SJCRH30 (cell line): ENCODE measurements at places on chromosomes 7 and 10.
A peak's percentile ranks its signal among the peaks of the same experiment; 100 is the strongest.

- no peak for DNase-seq
Measured at GRCh38 chr7:7761974-7762779, 43.8 kb upstream of the RPA3 start.

DNA sequence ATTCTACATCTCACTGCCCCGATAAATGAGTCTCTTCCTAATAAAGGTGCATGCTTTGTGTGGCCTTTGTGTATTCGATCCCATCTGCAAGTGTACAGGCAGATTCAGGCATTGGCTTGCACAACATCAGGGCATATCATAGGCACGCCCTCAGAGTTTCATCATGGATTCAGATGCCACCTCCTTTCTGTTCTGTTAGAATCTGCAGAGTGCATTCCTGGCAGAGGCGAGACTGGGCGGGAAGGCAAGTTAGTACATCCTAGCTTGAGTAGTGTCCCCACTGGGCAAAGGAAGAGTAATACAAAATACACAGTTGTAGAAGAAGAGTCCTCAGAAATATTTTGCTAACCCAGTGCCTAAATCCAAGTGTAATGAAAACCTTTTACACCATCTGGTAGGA lies 346.5 kb upstream of the GALNT17 start:
- DNase-seq: no peak

DNA sequence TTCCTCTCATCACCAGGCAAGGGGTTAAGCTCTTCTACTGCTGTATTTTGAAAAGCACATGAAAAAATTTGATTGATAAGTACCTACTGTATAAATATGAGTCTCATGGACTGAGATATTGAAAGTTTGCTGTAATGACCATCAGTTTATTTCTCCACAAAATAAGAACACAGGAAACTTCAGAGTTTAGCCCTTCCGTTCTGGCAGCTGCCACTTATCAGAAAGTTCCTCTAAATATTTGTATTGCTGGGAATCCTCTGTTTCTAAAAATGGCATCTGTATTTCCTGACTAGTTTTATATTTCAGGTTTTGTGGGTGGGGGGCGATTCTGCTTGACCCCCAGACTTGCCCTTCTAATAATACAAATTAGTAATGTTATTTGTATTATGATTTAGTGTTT lies 92.0 kb downstream of the LYZL2 start:
- no peak for DNase-seq

DNA sequence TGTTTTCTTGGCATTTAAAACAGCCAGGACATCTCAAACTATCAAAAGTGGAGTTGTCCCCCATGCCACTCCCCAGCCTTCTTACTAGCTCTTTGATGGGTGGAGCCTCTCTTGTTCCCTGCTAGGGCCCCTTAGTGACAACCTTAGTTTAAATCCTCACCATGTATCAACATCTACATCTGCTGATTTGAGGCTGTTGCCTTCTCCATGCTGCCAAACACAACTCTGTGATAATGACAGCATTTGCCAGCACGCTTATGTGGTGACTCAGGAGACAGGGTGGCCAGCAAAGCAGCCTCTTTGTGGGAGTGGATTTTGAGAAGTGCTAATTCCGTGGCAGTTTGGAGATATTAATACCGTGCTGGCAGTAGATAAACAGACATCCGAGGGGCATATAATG lies 145.4 kb downstream of the LRRC4 start:
- peak; percentile 43 for DNase-seq

GRCh38 chr10:104330168-104331110 lies 7.8 kb downstream of the ITPRIP start:
- DNase-seq: no peak

DNA sequence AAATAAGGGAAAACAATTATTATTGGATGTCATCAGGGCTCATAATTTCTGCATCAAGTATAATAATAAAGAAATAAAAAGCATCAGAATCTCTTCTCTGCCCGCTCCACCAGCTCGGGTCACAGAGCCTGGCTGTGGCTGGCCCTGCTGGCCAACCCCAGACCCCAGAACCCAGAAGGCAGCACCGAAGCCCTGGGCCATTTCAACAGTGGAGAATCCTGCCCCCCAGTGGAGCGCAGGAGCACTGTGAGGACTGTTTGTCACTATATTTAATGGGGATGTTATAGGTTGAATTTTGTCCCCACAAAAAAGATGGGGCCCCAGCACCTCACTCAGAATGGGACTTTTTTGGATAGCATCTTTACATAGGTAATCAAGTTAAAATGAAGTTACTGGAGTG lies 27.3 kb downstream of the DENND11 start:
- no peak for DNase-seq

GRCh38 chr7:102859084-102859798 lies 53.6 kb upstream of the LRRC17 start:
- no peak for DNase-seq

DNA sequence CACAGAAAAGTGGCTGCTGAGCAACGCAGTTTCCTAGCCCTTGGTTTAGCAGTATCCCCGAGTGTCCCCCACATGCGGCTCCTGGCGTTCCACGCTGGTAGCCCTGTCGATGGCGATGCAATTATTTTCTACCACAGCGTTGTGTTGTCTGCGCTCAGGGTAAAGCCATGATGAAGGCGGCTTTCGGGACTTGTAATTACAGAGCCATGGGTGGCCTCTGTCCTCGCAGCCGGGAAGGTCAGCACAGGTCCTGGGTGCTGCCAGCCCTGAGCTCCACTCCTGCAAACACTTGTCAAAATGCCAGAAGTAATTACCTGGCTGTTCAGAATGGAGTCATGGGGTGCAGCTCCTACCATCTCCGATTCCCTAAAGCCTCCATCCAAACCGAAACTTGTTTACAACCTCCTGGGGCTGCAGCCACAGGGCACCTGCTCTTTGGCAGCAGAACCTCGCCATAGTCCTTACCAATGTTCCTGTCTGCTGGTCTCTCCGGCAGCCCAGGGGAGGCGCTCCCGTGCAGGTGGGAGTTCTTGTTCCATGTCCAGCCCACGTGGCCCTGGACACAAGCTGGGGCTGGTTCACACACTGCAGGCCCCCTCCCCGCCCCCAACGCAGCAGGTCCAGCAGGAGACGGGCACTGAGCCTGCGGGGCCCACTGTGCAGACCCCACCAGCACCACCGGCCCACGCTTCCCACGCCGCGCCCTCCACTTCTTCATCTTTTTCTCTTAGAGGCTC lies 512.6 kb downstream of the PTPRN2 start:
- DNase-seq: no peak

DNA sequence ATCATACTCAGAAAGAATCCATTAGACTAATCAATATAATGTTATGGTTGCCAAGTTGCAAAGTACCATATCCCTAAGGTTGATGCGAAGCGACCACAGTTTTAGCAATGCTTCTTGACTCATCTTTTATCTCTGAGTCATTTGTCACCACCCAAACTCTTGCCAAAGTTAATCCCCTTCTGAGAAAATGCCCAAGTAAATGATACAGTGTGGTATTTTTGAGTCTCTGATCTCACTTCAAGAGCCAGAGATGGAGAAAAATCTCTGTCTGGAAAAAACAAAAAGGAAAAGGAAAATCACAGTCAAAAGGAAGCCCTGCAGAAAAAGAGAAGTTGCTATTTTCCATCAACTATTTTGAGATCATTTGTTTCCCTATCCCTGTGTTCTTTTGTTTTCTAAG lies 26.7 kb upstream of the OTUD1 start:
- DNase-seq: no peak

GRCh38 chr10:78869508-78870454 lies 199.0 kb upstream of the ZMIZ1 start:
- DNase-seq: no peak

DNA sequence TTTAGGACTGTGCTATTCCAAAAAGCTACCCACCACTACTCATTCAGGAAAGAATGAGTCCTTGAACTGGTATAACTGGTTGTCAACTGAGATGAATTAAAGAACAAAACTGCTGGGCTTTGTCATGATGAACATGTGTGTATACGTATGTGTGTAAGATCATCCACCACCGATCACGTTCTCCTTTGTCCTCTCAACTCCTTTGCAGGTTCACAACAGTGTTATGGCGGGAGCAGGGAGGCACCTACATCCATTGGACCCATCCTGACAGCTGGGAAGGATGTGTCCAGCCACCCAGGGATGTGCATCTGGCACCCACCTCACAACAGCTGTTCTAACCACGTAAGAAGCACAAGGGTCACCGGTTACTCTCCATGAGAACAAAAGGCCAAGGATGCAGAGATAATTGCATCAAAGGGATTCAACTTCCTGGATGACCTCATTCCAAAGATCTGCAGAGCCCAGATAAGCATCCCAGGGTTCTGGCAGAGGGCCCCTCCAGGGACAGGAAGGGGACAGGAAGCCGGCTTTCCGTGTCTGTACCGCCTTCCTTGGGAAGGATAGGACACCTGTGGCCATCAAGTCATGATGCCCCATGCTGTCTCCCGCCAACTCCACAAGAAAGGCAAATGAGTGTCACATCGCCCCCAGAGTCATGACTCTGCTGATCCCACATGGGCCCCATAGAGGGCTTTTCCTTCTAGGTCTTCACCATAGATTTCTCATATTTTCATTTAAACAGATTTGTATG lies 66.1 kb downstream of the STEAP1B start:
- DNase-seq: peak; percentile 77

DNA sequence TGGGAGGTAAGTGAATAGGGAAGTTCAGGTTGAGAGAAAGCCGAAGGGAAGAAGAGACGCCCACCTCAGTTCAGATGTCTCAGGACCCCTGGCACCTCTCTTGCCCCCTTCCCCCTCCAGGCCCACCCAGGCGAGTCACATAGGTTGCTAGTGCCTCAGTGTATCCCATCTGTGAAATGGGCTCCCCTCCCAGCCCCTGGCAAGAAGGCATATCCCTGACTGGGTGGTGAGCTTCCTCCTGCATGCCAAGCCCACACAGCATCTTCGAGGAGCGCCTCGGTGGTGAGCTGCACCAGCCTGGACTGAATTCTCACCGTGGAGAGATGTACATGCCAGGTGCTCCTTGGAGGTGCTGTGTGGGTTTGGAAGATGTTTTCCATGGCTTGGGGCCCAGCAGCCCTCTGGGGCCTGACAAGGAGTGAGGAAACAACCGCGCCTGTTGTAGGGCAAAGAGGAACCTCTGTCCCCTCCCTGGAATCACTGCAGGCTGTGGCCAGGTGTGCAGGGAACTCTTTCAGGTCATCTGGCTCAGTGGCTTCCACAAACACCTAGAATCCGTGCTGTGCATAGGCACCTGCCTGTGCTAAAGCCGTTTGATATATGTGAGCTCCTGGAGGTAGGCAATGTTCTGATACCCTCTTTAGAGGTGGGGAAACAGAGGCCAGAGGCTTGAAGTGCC lies 45.1 kb downstream of the UNC5B start:
- DNase-seq: no peak

DNA sequence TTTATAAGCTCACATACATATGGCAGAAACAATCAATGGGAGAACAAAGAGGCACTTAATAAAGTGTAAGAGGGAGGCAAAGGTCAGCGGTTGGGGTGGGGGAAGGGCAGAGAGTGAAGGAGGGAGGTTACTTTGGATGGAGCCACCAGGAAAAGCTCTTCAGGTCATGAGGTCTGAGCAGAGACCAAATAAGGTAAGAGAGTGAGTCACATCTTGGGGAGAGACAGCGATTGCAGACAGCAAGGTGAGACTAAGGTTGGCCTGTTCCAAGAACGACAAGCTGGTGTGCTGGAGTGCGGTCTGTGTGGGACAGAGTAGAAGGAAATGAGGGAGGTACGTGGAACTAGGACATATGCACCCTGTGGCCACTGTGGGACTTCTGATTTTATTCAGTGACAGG lies 74.3 kb upstream of the TOMM7 start:
- no peak for DNase-seq

DNA sequence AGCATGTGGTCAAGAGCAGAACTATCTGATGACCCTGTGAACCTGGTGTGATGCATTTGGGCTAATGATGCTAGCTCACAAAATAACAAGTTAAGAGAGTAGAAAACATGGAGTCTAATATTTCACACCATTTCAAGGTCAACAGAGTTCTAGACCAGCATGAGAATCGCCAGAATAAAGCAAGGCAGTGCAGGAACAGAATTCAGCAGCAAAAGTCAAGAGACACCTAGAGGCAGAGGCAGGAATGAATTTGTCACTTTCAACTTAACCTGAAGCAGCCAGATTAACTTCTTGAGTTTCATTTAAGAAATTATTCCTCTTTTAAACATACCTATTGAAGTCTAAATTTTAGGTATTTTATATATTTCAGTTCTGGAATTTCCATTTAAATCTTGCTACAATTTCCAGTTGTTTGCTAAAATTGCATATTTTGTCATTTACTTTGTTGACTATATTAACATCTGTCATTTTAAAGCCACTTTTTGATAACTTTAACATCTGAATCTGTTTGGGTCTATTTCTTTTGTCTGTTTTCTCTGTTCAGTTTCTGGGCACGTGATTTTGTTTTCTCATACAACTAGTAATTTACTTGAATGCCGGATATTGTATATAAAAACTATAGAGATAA lies 44.2 kb upstream of the PRSS58 start:
- peak; percentile 42 for DNase-seq

- DNase-seq: no peak
Measured at GRCh38 chr10:129253161-129253864, 213.7 kb upstream of the MGMT start.

GRCh38 chr7:137243741-137244140 lies 99.8 kb downstream of the PTN start:
- DNase-seq: no peak

DNA sequence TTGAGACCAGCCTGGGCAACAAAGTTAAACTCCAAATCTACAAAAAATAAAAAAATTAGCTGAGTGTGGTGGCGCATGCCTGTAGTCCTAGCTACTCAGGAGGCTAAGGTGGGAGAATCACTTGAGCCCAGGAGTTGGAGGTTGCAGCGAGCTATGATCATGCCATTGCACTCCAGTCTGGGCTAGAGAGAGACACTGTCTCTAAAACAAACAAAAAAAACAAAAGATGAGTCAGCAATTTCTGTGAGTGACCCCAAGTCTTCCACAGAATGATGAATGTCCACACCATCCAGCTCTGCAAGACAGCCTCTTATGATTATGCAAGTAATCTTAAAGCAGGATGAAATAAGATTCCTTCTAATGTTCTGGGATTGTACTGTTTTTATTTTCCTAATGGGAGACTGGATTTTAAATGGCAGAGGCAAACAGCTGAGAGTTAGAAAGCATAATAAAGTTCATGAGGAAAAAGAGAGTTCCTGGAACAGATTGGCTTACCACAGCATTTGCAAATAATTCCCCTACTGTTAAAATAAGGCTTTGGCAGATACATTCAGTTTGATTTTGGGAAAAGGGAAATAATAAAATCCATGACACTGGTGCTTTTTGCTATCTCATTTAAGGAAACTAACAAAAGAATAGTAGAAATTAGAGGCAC lies 18.9 kb upstream of the PRKAR2B start:
- no peak for DNase-seq

GRCh38 chr10:2890093-2890492 lies 177.3 kb upstream of the PFKP start:
- DNase-seq: no peak

GRCh38 chr10:99394761-99395386 lies 35.5 kb downstream of the GOT1 start:
- DNase-seq: no peak
